A172 (cell line): ENCODE measurements at places on chromosomes 16 and 17.

GRCh38 chr17:49574323-49574781, 1.3 kb upstream of the NXPH3 start:
- DNase-seq: no peak

DNA sequence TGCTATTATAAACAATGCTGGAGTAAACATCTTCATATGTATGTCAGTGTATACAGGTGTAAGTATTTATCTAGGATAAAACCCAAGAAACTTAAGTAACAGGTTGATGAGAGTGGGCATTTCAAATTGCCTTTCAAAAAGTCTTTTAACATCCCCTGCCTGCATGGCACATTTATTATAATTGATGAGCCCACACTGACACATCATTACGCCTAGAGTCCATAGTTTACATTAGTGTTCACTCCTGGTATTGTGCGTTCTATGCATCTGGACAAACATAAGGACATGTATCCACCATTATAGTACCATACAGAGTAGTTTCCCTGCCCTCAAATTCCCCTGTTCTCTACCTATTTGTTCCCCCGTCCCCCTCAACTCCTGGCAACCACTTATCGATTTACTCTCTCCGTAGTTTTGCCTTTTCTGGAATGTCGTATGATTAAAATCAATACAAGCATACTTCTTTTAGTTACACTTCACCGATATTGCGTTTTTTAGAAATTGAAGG, 53.7 kb downstream of the NACA2 start:
- no peak for DNase-seq

DNA sequence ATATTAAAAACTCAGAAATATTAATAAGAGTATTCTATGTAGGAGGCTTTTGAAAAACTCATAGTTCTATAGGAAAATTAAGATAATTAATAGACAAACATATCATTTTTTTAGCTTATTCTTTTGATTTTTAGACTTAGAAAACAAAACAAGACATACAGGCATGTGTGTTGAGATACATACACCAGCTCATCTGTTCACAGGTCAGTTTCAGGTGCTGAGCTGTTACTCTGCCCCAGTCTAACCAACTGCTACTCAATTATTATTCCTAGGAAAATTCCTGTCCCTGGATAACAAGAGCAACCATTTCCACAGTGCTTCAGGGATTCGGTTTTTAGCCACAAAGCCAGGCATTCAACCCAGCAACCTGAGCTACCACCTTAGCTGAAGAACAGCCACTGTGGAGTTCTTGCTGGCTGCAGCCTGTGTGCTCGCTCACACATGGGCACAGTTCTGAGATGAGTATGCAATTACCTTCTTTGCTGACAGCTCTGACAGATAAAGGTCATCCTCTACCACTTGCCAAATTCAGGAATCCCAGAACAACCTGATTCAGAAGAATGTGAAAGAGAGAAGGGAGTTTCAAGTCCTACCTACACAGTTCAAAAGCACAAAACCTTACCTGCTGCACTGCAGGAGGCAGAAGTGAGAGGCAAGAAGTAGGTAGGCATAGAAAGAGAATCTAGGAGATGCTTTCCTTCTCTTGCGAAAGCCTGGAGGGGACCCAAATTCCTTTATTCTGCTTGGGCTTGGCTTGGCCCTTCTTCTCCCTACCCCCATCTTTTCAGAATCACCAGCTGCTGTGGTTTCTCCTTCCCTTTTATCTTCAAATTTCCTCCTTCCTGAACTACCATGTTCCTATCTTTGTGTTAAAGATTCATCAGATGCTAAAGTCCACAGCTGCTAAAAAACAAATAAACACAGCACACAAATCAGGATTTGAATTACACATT, 62.7 kb downstream of the TEX2 start:
- DNase-seq: no peak

DNA sequence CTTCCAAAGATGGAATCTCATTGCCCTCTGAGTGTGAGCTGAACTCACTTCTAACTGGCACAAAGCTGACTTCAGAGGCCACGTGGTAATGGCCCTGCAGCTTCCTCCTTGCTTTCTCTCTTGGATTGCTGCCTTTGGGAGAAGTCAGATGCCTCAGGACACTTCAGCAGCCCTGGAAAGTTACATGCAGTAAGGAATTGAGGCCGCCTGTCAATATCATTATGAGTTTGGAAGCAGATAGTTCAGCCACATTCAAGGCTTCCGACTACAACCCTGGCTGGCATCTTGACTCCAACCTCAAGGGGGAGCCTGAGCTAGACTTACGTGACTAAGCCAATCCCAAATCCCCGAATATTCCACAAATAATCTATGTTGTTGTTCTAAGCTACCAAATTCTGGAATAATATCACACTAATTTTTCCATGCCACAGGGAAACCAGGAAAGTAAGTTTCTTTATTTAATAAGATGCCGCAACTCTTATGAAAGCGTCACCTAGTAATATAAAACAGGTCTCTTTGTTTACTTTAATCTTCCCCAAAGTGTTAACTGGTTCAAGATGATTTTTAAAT, 13.6 kb downstream of the CEP20 start:
- DNase-seq: peak; percentile 63

DNA sequence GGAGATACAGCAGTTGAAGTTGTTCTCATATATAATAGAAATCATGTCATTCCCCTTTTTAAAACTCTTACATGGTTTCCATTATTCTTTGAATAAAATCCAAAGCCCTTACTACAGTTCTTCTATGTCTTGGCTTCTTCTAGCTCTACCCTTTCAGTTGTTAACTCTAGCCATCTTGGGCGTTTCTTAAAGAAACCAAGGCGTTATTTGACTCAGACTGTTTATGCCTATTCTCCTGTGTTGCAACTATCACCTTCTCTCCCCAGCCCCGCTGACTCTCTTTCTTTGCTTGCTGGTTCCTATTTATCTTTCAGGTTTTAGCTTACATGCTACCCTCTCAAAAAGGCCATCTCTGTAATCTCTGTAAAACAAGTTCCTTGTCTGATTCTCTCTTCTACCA, 32.7 kb downstream of the NFATC3 start:
- DNase-seq: no peak

GRCh38 chr16:1333854-1334700, 632 bp downstream of the BAIAP3 start:
- no peak for DNase-seq

DNA sequence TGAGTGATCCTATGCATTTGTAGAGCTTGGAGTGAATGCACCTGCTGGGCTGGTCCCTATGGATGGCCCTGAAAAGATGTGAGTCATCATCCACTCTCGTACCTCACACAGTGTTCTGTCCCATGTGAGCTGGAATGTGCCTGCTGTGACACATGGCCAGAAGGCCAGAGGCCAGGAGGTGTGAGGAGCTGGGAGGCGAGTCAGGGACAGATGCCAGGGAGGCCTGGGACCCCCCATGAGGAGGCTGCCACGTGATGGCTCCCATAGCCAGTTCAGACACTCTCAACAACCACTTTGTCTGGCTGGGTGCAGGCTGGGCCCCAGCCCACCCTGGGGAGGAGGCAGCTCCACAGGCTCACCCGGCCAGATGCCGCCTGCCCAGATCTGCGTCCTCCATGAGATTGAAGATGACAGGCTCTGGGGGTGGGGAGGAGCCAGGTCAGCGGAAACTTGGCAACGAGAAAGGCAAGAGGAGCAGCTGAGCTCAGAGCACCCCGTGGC, 168.8 kb downstream of the C16orf78 start:
- DNase-seq: peak; percentile 6

DNA sequence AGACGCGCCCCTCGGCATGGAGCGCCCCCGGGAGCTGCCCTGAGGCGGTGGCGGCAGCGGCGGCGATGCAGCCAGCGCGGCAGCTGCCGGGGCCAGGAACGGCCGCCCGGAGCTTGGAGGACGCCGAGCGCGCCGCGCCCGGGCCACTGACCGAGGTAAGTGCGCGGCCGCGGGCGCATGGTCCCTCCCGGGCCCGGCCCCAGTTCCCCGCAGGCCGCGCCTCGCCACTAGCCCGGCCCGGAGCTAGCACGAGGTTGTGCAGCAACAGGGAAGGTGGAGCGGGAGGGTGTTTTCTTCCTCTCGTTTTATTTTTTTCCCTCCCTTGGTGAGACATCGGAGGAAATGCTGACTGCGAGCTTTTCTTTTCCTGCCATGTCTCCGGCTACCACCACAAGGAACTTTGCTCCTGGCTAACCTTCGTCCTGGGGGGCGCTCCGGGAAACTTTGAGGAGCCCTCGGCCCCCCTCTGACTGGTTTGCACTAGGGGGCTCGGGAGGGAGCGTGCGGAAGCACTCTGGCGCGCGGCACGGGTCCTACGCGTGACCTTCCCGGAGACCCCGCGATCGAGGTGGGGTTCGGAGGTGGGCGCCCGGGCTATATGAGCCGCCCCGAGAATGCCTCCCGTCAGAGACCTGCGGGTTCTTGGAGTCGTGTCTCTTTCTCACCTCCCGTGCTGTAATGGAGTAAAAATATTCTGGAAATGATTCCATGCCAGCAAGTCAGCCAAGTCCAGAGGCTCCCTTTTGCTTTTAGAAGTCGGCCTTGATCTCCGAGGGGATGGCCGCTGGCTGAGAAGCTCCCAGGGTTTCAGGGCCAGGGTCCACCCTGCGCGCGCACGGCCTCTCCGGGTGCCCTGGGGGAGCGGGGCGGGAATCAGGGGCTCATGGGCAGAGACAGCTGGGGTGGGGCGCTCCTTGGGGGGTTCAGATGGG, 868 bp downstream of the KCNJ12 start:
- no peak for DNase-seq

GRCh38 chr17:78957128-78957527, 22.6 kb downstream of the LGALS3BP start:
- peak; percentile 85 for DNase-seq

DNA sequence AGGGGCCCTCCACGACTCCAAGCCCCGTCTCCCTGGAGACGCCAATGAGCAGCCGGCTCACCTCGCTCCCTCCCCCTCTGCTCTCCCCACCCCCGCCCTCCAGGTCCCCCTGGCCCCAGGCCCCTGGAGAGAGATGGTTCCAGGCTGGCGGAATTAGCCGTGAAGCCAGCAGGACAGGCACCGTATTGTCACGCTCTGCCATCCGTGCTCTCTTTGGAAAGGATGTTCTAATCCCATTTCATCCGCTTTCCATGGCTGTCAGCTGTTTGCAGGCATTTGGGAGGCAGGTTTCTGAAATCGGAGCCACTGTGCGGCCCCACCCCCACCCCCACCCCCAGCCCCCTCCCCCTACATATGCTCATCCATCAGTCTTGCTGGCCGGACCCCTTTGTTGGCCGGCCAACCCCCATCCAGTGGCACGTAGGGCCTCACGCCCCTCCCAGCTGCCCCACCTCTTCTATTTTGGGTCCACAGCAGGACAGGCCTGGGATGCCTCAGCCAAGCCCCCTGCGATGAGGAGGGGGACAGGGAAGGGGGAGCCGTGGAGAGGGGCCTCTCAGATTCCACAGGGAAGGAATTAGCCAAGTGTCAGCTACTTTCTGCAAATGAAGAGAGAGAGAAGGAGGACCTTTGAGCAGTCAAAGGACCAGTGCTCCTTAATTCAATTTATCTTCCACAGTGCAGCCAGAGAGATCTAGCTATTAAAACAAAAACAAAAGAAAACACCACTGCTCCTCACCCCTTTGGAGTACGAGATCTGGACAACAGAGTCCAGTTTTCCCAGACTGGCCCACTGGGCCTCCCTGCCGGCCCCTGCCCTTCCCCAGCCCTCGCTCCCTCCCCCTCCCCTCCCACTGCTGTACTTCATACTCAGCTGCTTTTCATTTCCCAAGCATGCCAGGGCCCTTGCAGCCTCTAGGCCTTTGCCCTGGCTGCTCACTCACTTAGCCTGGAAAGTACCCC, 30.7 kb downstream of the SDK2 start:
- DNase-seq: no peak

- no peak for DNase-seq
These were observed 9.9 kb downstream of the CASKIN1 start for GRCh38 chr16:2186505-2186904.

DNA sequence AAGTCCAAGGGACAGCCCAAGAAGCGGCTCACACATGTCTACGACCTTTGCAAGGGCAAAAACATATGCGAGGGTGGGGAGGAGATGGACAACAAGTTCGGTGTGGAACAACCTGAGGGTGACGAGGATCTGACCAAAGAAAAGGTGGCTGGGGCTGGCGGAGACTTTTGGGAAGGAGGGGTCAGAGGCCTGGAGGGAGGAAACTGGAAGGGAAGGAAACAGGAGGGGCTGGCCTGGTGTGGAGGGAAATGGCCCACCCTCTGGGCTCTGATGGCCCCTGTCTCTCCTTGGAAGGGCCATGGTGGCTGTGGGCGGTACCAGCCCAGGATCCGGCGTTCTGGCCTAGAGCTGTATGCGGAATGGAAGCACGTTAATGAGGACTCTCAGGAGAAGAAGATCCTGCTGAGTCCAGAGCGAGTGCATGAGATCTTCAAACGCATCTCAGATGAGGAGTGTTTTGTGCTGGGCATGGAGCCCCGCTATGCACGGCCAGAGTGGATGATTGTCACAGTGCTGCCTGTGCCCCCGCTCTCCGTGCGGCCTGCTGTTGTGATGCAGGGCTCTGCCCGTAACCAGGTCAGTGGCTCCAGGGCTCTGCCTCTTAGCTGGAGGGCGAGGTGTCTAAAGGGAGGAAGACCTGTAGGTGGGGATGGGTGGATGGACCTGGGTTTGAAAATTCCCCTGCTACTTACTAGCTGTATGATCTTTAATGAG, 12.5 kb downstream of the POLR2A start:
- DNase-seq: no peak

DNA sequence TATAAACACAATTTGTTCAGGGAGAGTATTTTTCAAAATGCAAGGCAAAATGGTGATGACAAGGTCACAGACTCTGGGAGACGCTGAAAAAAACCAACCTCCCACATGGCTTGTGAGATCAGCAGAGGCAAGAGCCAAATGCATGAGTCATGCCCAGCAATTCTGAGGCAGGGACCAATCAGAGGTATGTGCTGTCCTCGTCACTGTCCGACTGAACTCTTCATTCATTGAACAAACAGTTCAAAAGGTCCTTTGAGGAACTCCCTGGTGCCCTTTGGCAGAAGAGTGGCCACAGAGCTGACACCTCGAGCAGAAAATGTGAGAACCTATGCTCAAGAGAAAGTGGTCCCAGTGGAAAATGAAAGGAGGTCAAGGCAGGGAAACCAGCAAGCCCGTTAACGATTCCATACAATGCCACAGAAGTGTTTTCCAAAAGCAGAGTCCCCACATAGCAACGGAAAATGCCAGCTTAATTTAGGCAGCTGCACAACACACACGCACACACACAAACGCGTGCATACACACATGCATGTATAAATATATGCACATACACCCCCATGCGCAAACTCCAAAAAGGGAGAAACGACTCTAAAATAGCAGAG, 50.9 kb downstream of the CDH11 start:
- DNase-seq: peak; percentile 95

DNA sequence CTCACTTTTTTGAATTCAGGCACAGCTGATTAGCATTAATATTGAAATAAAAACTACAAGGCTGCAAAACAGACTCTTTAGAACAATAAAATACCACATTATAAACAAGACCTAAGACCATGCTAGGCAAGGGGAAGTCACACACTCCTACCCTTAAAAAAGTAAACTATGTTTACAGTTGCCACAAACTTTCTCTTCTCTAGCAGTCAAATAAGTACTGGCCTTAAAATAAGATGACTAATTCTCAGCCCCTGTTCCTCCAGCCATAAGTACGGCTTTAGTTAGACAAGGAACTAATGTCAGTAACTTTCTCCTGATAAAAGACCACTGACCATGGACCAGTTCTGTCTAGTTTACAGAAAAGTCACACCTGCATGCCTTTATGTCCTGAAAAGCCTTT, 19.5 kb upstream of the CPHXL start:
- DNase-seq: no peak

GRCh38 chr17:61225178-61225882, 174.3 kb upstream of the TBX2 start:
- no peak for DNase-seq
